ENCODE measurements at places on chromosomes 12 and 14.

GRCh38 chr12:56208006-56208405 lies 13.7 kb downstream of the RNF41 start:
- no peak for DNase-seq

DNA sequence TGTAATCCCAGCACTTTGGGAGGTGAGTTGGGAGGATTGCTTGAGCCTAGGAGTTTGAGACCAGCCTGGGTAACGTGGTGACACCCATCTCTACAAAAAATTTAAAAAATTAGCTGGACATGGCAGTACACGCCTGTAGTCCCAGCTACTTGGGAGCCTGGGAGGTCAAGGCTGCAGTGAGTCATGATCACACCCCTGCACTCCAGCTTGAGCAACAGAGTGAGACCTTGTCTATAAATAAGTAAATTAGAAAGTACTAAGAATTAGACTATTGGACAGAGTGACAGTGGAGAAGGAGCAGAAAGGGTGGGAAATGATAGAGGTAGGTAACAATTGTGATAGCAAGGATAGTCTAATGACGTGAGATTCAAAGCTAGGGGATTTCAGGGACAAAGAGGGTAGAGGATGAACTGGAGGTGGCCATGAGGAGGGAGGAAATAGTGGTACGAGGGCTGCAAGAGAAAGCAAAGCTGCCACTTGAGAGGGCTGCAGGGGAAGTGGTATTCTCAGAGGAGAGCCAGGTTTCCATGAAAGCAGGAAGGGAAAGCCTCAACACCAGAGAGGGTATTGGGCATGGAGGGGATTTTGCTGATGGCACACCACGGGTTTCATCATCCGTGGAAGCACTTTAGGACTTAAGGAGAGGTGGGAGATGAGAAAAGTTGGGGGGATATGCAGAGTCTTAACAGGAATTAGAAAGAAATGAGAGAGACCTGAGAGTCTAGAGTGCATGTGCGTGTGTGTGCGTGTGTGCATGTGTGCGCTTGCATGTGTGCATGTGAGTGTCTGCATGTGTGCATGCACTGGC lies 85.6 kb downstream of the SYNE2 start:
- DNase-seq, result peak; percentile 72

DNA sequence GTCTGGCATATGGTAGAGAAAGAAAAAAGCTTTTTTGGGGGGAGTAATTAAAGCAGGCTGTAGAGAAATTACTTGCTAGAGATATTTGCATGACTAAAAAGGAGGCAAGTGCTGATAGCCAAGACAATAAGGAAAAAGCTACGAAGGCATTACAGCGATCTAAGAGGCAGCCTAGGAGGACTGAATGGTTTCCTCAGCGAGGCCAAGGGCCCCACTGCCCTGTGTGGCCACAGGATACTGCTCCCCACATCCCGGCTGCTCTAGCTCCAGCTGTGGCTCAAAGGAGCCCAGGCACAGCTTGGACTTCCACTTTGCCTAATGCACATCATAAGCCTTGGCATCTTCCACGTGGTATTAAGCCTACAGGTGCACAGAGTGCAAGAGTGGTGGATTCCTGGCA lies 53.6 kb downstream of the LRRIQ1 start:
- no peak for DNase-seq

- DNase-seq, result no peak
Measured at GRCh38 chr12:25950329-25951115, 8.0 kb upstream of the RASSF8 start.

DNA sequence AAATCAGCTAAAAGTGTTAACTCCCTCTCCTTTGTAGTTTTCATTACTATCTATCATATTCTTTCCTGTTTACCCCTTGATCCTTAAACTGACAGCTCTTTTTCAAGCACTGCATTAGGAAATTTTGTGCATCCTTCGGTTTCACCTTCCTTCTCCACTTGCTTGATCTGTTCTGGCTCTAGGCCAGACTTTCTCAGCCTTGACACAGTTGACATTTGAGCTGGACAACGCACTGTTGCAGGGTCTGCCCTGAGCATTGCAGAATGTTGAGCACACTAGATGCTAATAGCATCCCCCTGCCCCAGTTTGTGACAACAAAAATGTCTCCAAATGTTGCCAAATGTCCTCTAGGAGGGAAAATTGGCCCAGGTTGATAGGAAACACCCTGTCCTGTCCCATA lies 75.4 kb upstream of the KCNJ8 start:
- DNase-seq, result no peak

- DNase-seq, result no peak
Measured at GRCh38 chr14:22532345-22533056, 56.5 kb downstream of the DAD1 start.

DNA sequence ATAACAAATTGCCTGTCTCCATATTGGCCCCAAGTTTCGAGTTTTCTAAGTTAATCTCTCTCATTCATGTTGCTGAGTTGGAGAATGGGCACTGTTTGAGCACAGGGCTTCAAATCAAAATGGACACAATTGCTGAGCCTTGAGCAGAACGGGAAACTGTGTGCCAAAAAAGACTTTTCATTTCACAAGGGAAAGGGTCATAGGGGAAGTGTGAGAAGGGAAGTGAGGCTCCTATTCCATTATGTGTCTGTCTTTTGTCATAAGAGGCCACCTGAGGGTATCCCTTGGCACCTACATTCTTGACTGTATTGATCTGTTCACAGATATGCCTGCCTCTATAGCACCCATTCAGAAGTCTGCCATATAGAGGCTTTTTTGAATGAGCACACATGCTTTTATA lies 59.1 kb downstream of the TTLL5 start:
- DNase-seq, result no peak

DNA sequence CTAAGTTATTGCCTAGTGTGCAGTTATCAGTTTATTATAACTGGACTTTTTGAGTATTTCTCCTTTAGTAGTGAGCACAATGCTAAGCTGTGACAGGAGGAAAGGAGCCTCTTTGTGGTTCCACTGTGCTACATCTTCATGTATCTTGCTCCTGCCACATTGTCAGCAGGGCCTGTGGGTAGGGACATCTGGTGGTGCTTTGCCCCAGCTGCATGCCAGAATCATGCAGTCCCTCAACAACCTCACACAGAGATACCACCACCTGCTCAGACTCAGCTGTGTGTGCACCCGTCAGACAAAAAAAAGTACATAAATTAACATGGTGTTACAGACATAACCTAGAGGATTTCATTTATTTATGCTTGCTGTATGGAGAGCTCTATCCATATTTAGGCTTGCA lies 51.1 kb downstream of the MIS18BP1 start:
- DNase-seq, result peak; percentile 47

- DNase-seq, result no peak
Measured at GRCh38 chr12:122368361-122369073, 54.0 kb downstream of the CLIP1 start.

DNA sequence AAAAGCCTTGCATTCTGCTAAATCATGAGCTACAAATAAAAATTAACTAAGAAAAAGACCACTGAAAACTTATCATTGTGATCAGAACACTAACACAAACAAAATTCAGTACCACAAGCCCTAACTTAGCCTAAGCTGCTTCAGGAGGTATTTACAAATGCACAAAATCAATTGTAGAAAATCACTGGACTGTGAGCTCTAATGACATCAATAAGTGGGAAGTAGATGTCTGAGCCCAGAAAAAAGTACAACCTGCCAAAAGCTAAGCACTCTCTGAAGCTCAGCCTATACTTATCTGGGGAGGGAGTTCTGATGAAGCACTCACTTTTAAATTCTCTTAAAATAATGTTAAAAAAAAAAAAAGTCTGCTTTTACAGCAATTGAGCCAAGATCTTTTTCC lies 92.9 kb downstream of the SLCO1B1 start:
- DNase-seq, result no peak

DNA sequence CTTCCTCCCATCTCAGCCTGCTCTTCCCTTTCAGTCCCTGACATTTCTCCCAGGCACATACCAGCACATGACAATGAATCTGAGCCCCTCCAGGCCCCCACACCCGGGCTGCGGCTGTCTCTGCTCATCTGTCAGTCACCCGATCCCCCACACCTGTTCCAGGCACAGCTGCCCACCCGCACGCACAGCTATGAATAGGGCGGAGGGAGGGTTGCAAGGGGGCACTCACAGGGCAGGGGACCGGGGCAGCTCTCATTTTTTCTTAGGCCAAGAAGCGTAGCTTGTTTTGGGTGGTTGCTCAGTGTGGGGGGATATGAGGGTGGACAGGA lies 43.7 kb upstream of the TSPAN9 start:
- DNase-seq, result no peak

DNA sequence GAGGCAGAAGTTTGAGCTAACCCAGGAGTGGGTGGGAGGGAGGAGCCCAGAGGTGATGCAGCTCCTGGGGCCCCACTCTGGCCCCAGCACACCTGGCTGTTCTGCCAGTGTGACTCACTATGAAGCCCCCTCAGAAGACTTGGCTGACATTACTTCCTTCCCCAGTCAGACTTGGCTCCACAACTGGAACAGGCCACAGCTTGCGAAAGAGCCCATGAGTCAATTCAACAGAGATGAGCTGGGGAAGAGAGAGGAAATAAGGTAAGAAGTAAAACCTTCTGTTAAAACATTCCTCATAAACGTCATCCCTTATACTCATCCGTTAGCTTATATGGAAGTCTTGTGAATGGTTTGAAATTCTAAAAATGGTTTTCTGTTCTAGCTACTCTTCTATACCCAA lies 245.9 kb downstream of the ADAMTS20 start:
- no peak for DNase-seq

- peak; percentile 46 for DNase-seq
Measured at GRCh38 chr14:99389174-99389826, 91.4 kb downstream of the SETD3 start.

DNA sequence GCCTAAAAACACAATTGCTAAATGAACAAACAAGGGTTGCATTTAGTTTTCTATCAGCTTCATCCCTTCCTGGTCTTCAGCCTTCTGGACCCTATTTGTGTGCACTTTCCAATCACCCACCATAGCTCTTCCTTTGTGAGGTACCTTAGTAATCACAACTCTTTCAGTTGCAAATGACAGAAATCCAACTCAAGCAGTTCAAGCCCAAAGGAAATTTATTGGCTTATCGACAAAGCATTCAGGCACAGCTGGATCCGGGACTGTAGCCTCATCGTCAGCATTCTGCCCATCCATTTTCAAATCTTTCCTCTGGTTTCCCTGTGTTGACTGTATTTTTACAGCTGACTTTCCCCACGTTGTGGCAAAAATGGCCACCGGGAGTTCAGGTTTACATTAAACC lies 148.6 kb upstream of the VASH1 start:
- DNase-seq, result no peak

DNA sequence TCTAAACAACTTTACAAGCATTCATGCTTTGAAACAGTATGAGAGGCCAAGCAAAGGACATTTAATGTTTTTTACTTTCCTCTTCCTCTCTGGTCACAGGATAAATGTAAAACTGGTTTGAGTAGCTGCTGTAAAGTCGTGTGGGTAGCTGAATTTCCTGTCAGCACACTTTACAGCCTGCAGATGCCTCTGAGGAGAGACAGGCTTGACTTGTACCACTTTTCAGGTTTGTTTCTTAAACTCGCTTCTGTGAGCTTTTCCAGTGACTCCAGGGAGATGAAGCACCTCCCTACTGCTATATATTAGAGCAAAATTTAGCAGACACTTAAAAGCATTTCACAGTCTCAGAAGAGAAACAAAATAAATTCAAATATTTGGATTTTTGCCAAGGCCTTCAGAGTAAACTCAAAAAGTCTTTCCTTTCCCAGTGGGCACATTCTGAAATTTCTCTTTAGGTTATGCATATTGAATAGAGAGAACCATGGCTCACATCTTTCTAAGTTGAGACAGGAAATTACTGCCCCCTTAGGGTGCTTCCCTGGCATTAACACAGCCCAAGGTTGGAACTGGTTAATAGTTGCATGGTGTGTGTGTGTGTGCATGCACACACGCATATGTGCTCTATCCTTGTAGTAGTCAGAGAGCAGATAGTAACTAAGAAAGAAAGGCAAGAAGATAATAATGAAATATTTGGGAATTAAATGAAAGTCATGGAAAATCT lies 557.3 kb upstream of the MIS18BP1 start:
- peak; percentile 53 for DNase-seq

DNA sequence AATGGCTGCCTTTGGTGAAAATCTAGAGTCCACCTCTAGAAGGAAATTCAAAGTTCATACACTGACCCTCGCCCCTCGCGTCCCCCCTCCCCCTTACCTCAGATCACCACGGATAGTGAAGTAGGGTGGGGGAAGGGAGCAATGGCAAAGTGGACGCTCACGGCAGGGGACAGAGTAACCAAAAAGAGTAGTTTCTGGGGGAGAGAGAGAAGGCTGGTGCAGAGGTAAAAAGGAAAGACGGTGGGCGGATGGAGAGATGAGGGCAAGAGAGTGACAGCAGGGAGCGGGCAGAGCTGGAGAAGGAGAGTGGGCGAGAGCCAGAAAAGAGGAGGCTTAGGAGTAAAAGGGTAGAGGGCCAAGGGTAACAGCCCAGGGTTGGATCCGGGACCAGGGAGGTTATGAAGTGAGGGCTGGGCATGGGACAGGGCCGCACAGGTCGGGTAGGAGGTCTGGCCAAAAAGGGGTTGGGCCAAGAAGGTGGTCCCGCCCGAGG lies 423 bp downstream of the ALDH6A1 start:
- no peak for DNase-seq

- no peak for DNase-seq
Measured at GRCh38 chr12:121162384-121162783, 29.7 kb downstream of the P2RX7 start.

- no peak for DNase-seq
Measured at GRCh38 chr12:3158851-3159465, 81.8 kb downstream of the TSPAN9 start.

- DNase-seq, result no peak
Measured at GRCh38 chr14:50763382-50764007, 67.5 kb downstream of the NIN start.

DNA sequence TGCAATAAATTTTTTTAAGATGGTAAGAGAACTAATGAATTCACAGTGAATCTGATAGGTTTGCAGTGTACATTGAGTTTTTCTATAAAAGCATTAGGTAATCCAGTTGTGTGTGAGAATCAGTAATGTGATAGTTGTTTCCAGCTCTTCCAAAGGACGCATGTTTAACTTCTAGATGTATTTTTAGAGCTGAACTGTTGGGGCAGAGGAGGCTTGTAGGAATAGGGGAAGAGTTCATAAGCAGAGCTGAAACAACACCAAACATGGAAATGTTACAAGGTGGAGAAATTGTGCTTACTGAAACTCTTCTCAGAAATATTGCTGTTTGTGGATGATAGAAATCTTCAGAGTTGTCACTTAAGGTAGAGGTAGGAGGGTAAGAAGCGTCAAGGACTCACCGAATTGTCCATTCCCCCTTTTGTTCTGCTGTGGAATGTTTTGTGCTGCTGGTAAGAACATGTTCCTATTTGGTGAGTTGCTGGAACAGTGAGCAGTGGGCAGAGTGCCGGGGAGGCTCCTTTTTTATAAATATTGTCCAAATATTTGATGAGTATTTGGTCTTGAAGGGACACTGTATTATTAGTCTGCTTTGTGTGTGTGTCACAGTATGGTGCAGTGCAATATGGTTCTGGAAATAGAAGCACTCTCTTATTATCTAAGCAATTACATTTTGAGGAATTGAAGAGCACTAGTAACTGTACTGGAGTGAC lies 76.7 kb downstream of the ANO6 start:
- DNase-seq, result no peak

- DNase-seq, result no peak
Measured at GRCh38 chr12:64243809-64244208, 21.7 kb upstream of the KICS2 start.

- DNase-seq, result no peak
Measured at GRCh38 chr14:21672116-21672515, 1.5 kb downstream of the OR4E1 start.

- DNase-seq, result no peak
Measured at GRCh38 chr12:90280033-90280432, 571.4 kb upstream of the ATP2B1 start.
